ENCODE measurements at places on chromosomes 4 and X. TPM values are rescaled to one million over a fixed set of nuclear protein-coding genes. Genes with fewer than 3 reads are reported as not detected.

The MAML3 gene
- polyA plus RNA-seq = not detected

The NEUROG2 gene
- polyA plus RNA-seq = not detected

The GPR78 gene
- not detected for polyA plus RNA-seq

The UNC5C gene
- not detected for polyA plus RNA-seq

The MAGEA2B gene
- polyA plus RNA-seq = not detected

The EMCN gene
- not detected for polyA plus RNA-seq

The ASB9 gene
- not detected for polyA plus RNA-seq

The TRPC5OS gene
- not detected for polyA plus RNA-seq

The RNF175 gene
- not detected for polyA plus RNA-seq

The GYPB gene
- polyA plus RNA-seq = not detected

The SLC16A2 gene
- polyA plus RNA-seq = 0.06 TPM

DNA sequence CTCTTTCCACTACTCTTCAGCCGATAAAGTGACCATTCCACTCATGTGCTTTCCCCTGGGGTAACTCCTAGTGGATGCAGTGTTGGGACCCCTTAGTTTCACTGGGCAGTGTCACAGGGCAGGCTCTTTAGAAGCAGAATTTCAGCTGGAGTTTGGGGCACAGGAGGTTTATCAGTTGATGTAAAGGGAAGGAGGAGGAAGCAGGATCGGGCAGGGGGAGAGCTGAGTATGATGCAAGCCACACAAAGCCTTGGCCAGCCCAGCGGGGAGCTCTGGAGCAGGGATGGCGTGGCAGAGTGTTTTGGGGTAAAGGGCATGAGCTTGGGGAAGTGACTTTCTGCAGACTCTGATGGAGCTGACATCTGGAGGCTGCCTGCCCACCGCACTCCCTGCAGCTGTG, 19.3 kb downstream of the WDR13 start:
- H3K36me3 ChIP-seq = no peaks in the 10 kb centered on the region
- no peak for DNase-seq
- H3K27me3 ChIP-seq = no peaks in the 10 kb centered on the region
- H3K4me3 ChIP-seq = no peak overlapping the region

- DNase-seq = no peak
- no peak overlapping the region for H3K4me3 ChIP-seq
- no peaks in the 10 kb centered on the region for H3K36me3 ChIP-seq
- no peak overlapping the region for H3K27ac ChIP-seq
- H3K4me1 ChIP-seq = no peaks in the 10 kb centered on the region
Observed at GRCh38 chrX:148601034-148601433, 100.6 kb downstream of the AFF2 start.

DNA sequence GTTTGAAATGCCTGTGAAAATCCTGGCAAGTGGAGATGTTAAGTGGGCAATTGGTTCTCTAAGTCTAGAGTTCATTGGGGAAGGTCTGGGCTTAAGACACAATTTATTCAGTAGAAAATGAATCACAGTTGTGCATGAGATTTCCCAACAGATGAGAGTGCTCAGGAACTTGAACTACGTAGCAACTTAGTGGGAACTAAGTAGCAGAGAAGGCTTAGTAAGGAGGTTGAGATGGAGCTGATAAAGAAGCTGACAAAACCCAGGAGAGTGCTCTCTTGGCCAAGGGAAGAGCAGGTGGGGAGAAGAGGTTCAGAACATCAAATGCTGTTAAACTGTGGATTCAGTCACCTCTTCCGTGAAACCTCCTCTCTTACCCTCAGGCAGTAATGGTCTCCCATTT, 33.0 kb downstream of the AFF1 start:
- DNase-seq = no peak
- H3K27ac ChIP-seq = no peak overlapping the region
- peaks cover 19% of the 10 kb centered on the region for H3K4me1 ChIP-seq
- H3K36me3 ChIP-seq = no peaks in the 10 kb centered on the region

DNA sequence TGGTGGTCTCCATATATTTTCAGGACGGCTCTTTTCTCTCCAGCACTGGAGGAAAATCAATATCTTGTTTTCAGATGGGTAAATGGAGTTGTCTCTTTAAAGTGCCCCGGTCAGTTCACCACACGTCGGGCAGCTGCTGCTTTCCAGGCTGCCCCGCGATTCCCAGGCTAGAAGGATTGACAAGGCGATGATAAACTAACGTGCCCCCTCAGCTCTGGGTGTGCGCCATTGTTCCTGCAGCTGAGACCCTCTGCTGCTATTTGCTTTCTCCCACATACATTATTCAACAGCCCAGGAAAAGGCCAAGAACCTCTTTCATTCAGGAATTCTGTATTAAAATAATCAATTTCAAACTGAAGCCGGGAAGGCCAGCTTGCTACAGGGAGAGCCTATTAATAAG, 254.5 kb downstream of the SOX3 start:
- H3K27me3 ChIP-seq = peaks cover 8% of the 10 kb centered on the region
- no peaks in the 10 kb centered on the region for H3K36me3 ChIP-seq
- no peak overlapping the region for H3K27ac ChIP-seq
- H3K4me1 ChIP-seq = no peaks in the 10 kb centered on the region
- DNase-seq = no peak

DNA sequence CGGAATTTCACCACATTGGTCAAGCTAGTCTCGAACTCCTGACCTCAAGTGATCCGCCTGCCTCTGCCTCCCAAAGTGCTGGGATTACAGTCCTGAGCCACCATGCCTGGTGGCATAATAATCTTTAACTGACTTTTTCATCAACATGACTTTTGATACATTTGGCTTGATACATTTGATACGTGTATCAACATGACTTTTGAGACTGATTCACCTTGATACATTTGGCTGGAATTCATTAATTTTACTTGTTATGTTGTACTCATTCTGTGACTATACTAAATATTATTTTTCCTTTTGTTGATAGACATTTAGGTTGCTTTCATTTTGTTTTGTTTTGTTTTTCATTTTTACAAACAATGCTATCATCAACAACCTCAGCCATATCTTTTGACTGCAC, 6.3 kb downstream of the TMEM154 start:
- no peak for DNase-seq
- H3K27me3 ChIP-seq = peaks cover 1% of the 10 kb centered on the region
- no peak overlapping the region for H3K27ac ChIP-seq
- no peaks in the 10 kb centered on the region for H3K36me3 ChIP-seq
- no peak overlapping the region for H3K4me3 ChIP-seq

GRCh38 chr4:18398661-18399060, 377.1 kb upstream of the LCORL start:
- DNase-seq = no peak
- no peak overlapping the region for H3K4me3 ChIP-seq
- no peaks in the 10 kb centered on the region for H3K36me3 ChIP-seq
- no peaks in the 10 kb centered on the region for H3K4me1 ChIP-seq
- no peak overlapping the region for H3K27ac ChIP-seq

- no peaks in the 10 kb centered on the region for H3K36me3 ChIP-seq
- no peaks in the 10 kb centered on the region for H3K4me1 ChIP-seq
- no peak overlapping the region for H3K4me3 ChIP-seq
Observed at GRCh38 chr4:136371231-136371630, 1161.1 kb downstream of the PCDH18 start.

- peaks cover 16% of the 10 kb centered on the region for H3K27me3 ChIP-seq
- peak; percentile 24 for DNase-seq
- peak overlapping the region; percentile 88 for H3K4me3 ChIP-seq
- H3K36me3 ChIP-seq = no peaks in the 10 kb centered on the region
- peaks cover 17% of the 10 kb centered on the region for H3K4me1 ChIP-seq
Observed at GRCh38 chrX:18424482-18425198, 768 bp upstream of the CDKL5 start.

GRCh38 chr4:153071958-153072598, 132.2 kb upstream of the TRIM2 start:
- DNase-seq = no peak
- no peak overlapping the region for H3K4me3 ChIP-seq
- H3K27ac ChIP-seq = no peak overlapping the region
- no peaks in the 10 kb centered on the region for H3K4me1 ChIP-seq
- H3K36me3 ChIP-seq = no peaks in the 10 kb centered on the region

DNA sequence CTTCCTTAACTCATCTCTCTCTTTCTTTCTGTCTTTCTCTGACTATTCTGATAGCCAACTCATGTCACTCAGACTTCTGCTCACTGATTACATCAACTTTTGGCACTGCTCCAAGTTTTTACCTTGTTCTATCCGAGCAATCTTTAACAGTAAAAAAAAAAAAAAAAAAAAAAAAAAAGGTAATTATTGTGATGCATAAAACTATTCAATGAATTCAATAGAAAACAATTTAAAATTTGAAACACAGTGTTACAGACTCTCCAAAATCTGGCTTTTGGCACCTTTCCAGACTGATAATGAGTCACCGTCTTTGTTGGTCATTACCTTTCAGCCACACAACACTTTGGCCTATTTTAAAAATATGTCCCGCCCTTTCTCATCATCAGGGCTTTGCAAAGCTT, 229.5 kb downstream of the GALNTL6 start:
- DNase-seq = no peak
- no peaks in the 10 kb centered on the region for H3K4me1 ChIP-seq
- peaks cover 2% of the 10 kb centered on the region for H3K27me3 ChIP-seq
- H3K36me3 ChIP-seq = no peaks in the 10 kb centered on the region
- H3K27ac ChIP-seq = no peak overlapping the region

DNA sequence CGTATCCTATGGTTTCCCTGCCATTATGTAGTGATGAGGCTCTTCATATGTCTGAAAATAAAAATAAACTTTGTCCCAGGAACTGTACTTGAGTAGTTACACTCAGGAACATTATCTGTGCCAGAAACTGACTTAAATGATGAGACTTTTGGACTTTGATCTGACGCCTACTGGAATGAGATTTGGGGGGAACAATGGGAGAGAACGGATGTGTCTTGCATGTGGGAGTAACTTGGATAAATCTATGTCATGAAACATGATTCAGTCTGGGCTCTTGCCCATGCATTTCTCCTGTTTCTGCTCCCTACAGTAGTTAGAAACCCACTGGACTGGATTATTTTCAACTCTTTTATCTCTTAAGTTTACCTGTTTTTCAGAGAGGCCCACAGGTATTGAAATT, 2351.4 kb downstream of the PCDH7 start:
- no peak overlapping the region for H3K27ac ChIP-seq
- no peaks in the 10 kb centered on the region for H3K4me1 ChIP-seq
- no peak for DNase-seq
- H3K27me3 ChIP-seq = peaks cover 1% of the 10 kb centered on the region
- H3K36me3 ChIP-seq = no peaks in the 10 kb centered on the region

DNA sequence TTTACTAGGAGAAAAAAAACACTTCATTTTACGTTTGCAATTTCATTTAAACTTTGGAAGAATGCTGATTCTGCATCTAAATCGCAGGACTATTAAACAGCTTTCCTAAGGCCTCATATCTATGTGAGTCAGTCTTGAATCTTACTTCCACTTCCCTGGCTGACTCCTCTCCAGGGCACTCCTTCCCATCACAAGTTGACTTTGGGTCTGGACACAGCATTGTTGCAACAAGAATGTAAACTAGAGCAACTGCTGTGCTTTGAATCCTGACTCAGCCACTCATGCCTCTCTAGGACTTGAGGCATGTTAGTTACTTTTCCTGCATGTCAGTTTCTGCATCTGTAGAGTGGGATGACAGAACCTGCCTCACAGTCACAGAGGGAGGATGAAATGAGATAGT, 413.8 kb downstream of the FAT4 start:
- H3K27me3 ChIP-seq = peaks cover 5% of the 10 kb centered on the region
- no peaks in the 10 kb centered on the region for H3K36me3 ChIP-seq
- no peak overlapping the region for H3K4me3 ChIP-seq
- no peak for DNase-seq

DNA sequence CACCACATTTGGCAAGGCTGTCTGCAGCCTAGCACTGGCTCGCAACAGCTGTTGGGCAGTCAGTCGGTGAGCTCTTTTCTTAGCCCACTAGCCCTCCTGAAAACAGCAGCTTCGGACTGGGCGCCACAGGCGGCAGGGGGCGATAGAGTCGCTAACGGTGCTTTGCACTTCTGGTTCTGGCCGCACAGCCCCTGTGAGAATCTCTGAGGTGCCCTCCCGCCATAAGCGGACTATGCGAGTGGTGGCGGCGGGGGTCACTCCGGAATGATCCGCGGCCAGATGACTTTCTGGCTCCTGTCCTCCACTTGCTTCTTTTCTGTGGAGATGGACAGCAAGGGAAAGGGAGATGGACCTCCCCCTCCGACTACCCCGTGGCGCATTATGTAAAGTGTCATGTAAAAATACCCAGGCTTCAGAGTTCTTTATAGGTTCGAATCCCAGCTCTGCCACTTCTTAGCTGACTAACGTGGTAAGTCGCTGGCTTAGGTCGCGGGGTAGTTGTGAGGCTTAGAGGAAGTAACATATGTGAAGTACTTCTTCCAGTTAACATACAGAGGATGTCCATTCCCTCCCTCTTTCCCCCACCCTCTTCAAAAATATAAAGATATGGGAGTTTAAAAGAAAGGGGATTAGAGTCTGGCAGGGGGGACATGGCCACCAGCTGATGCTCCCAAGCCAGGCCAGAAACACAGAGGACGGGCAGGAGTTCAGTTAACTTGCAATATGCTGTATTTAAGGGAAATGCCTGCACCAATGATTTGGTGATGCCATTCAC, 11.0 kb downstream of the ARHGAP36 start:
- no peak overlapping the region for H3K4me3 ChIP-seq
- H3K27ac ChIP-seq = no peak overlapping the region
- peaks cover 2% of the 10 kb centered on the region for H3K4me1 ChIP-seq
- H3K36me3 ChIP-seq = no peaks in the 10 kb centered on the region
- peaks cover 8% of the 10 kb centered on the region for H3K27me3 ChIP-seq
- DNase-seq = no peak

GRCh38 chr4:53963781-53964180, 100.6 kb downstream of the CHIC2 start:
- H3K4me1 ChIP-seq = no peaks in the 10 kb centered on the region
- H3K36me3 ChIP-seq = no peaks in the 10 kb centered on the region
- no peak for DNase-seq
- no peak overlapping the region for H3K27ac ChIP-seq

GRCh38 chrX:72253686-72254085, 14.9 kb upstream of the ERCC6L start:
- peaks cover 10% of the 10 kb centered on the region for H3K36me3 ChIP-seq
- H3K4me1 ChIP-seq = no peaks in the 10 kb centered on the region
- H3K27ac ChIP-seq = no peak overlapping the region

DNA sequence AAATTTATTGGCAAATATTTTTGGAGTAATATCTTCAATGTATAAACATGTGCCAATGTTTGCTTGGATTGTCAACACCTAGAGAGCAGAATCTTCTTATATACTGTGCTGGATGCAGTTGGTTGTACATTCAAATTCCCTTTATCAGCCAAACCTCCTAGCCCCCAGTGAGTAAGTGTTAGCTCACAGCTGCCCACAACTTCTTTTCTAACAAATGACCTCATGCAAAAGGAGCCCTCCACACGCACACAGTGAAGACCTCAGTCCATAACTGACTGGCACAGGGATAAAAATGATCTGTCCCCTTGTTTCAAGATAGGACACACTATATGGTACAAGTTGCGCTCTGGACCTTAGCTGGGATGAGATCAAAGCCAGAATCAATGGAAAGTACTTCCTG, 458.0 kb upstream of the NWD2 start:
- no peaks in the 10 kb centered on the region for H3K27me3 ChIP-seq
- no peak overlapping the region for H3K4me3 ChIP-seq
- no peak for DNase-seq

GRCh38 chrX:110060846-110061537, 58.1 kb downstream of the TMEM164 start:
- no peak for DNase-seq
- no peaks in the 10 kb centered on the region for H3K36me3 ChIP-seq

- peaks cover 5% of the 10 kb centered on the region for H3K27me3 ChIP-seq
- peak overlapping the region; percentile 90 for H3K4me3 ChIP-seq
- peaks cover 41% of the 10 kb centered on the region for H3K4me1 ChIP-seq
- peak overlapping the region; percentile 93 for H3K27ac ChIP-seq
Observed at GRCh38 chr4:47462799-47463234, 685 bp downstream of the COMMD8 start.

GRCh38 chr4:80390178-80390577, 54.6 kb downstream of the CFAP299 start:
- H3K27ac ChIP-seq = no peak overlapping the region
- H3K4me3 ChIP-seq = no peak overlapping the region
- DNase-seq = no peak
- H3K36me3 ChIP-seq = peaks cover 6% of the 10 kb centered on the region
